Type B pancreatic cell (in vitro differentiated cells): ENCODE measurements at places on chromosomes 5 and 9. TPM values are rescaled to one million over a fixed set of nuclear protein-coding genes. Genes with fewer than 3 reads are reported as not detected.

GNG10 gene
- total RNA-seq: 32.6 and 62.2 TPM in 2 replicates

PCYOX1L gene
- 8.2 and 18.5 TPM in 2 replicates for total RNA-seq

DNA sequence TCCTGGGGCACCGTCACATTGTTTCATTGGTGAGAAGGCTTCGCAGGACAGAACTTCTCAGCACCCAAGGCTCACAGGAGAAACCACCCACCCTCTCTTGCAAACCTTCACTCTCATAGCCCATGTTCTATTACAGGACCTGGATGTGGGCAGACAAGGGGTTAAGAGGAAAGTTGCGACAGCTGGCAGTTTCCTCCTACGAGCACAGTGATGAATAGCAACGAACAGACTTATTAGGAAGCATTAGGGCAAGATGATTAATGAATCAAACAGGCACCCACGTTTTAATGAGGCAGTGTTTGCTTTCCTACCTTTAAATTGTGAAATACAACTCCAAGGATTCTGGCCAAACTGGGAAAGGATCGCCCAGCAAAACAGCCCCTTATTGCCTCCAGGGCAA is 339.3 kb downstream of the DRD1 start:
- H3K27me3 ChIP-seq: peaks cover 21% of the 10 kb centered on the region
- no peak overlapping the region for H3K27ac ChIP-seq
- H3K4me3 ChIP-seq: no peak overlapping the region
- no peaks in the 10 kb centered on the region for H3K4me1 ChIP-seq
- no peak for DNase-seq

- no peaks in the 10 kb centered on the region for H3K27me3 ChIP-seq
- no peak overlapping the region for H3K27ac ChIP-seq
- no peak overlapping the region for H3K4me3 ChIP-seq
- no peaks in the 10 kb centered on the region for H3K4me1 ChIP-seq
- no peaks in the 10 kb centered on the region for H3K36me3 ChIP-seq
Observed at GRCh38 chr5:53311681-53312080, 168.7 kb upstream of the FST start.

HINT2 gene
- total RNA-seq: 41.7 and 51.1 TPM in 2 replicates

GRCh38 chr9:134781591-134782302 is 98.9 kb upstream of the FCN2 start:
- no peak overlapping the region for H3K27ac ChIP-seq
- DNase-seq: no peak
- H3K27me3 ChIP-seq: peaks cover 15% of the 10 kb centered on the region
- H3K4me3 ChIP-seq: no peak overlapping the region
- H3K36me3 ChIP-seq: no peaks in the 10 kb centered on the region
- H3K4me1 ChIP-seq: peaks cover 6% of the 10 kb centered on the region

- H3K4me1 ChIP-seq: peaks cover 22% of the 10 kb centered on the region
- H3K27me3 ChIP-seq: no peaks in the 10 kb centered on the region
- H3K4me3 ChIP-seq: no peak overlapping the region
- no peaks in the 10 kb centered on the region for H3K36me3 ChIP-seq
- H3K27ac ChIP-seq: no peak overlapping the region
Observed at GRCh38 chr5:74608736-74609601, 31.6 kb downstream of the ENC1 start.
